ENCODE measurements at places on chromosomes 3 and 15. TPM values are rescaled to one million over a fixed set of nuclear protein-coding genes. Genes with fewer than 3 reads are reported as not detected.

DNA sequence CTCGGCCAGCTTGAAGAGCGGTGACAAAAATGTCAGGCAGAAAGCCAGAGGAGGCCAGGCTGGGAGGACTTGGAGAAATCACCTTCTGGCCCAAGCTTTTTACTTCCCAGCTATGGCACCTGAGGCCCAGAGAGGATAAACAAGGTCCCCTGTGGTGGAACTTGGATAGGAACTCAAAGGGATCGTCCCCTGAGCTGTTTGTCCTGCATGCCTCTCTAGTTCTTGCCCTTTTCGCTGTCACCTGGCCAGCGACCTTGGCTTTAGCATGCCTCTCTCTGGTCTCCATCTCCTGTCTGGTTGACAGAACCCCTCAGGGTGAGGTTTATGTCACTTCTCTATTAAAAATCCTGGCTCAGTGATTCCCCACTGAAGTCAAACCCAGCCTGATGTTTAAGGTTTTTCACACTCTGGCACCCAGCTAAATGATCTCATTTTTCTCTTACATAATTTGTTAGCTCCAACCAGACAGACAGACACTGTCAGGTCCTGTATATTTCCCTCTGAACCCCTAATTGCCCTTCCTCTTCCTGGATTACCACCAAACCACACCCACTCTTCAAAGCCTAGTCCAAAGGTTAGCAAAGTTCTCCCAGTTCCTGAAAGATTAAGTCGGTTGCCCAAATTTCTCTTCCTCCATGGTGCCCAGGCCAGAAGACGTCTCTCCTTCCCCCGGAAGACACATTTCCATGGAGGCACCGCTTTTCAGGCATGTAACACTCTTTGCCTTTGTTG, 169.1 kb downstream of the FAM43A start:
- DNase-seq = no peak
- H3K27ac ChIP-seq = no peak overlapping the region
- no peaks in the 10 kb centered on the region for H3K4me1 ChIP-seq
- no peaks in the 10 kb centered on the region for H3K36me3 ChIP-seq

DNA sequence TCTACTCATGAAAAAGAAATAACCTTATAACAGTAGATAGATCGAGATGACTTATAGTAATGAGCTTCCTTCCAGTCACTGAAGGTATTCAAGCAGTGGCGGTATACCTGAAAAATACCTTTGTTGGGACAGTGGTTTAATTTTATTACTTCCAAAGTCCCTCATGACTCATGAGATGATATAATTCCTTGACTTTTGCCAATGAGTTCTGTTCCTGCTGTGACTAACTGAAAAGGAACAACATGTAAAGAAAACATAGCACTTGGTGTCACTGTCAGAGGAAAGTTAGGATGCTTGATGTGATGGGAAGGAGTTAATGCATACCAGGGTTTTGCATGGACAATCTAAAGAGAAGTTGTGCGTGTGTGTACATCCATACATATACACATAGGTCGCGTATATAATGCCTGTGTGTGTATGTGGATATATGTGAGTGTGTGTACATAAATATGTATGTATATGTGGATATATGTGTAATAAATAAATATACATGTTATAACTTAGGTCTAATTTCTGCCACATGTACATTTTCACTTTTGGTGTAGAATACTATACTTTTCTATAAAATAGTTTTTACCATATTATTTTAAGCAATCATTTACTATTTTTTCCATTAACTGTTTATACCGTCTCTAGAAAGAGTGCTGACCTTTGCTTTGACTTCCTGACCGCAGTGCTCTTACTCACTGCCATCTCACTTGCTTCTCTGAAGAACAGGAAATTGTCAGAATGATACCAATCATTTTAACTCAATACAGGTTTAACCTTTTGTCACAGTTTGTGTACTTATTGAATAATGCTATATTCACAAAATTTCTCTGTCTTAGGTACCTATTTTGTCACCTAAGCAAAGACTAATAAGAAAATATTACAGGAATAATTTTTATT, 12.6 kb upstream of the PAK2 start:
- DNase-seq = no peak
- no peak overlapping the region for H3K27ac ChIP-seq
- no peaks in the 10 kb centered on the region for H3K36me3 ChIP-seq
- H3K4me1 ChIP-seq = no peaks in the 10 kb centered on the region
- no peaks in the 10 kb centered on the region for H3K27me3 ChIP-seq
- no peak overlapping the region for H3K4me3 ChIP-seq

DNA sequence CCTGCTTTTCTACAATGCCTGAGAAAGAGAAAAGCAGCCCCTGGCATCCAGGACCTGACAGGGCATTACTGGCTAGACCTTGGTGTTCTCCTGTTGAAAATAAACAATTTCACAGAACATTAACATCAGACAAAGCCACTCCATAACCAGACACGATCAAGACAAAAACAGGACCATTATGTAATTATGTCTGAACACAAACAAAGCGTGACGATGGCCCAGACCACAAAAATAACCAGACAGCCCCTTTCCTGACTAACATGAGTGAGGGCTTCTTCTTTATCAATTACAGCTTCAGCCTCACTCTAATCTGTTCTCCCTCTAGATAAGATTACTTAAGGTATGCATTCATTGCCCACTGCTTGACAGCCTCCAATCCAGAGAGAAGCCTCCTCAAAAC, 172.7 kb upstream of the LMCD1 start:
- H3K27ac ChIP-seq = no peak overlapping the region
- no peak overlapping the region for H3K4me3 ChIP-seq
- no peaks in the 10 kb centered on the region for H3K4me1 ChIP-seq
- 0 out of 2 replicates have a peak, but pooled peaks cover 3% of the 10 kb centered on the region for H3K36me3 ChIP-seq
- no peaks in the 10 kb centered on the region for H3K27me3 ChIP-seq

The B4GALT4 gene
- 45.3 TPM for total RNA-seq

- H3K27ac ChIP-seq = no peak overlapping the region
- H3K4me3 ChIP-seq = no peak overlapping the region
- H3K36me3 ChIP-seq = 0 out of 2 replicates have a peak, but pooled peaks cover 3% of the 10 kb centered on the region
- H3K27me3 ChIP-seq = no peaks in the 10 kb centered on the region
- DNase-seq = no peak
These were observed 89.4 kb downstream of the FOXB1 start for GRCh38 chr15:60093273-60094067.

DNA sequence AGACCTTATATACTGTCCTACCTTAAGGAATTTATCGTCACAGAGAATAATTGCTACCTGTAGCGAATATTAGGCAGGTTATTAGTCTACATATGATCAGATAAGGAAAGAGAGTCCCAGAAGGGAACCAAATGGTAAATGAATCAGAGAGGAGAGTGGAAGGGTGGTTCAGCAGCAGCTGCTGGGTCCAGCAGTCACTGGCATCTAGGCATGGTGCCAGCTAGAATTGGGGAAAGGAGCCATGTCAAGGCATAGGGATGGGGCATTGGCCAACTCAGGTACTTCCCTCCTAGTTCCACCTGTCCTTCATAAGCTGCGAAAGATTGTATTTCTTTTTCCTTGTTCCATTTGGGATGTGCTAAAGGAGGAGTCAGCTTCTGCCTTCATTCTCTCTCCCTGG, 23.4 kb downstream of the HACD3 start:
- no peaks in the 10 kb centered on the region for H3K27me3 ChIP-seq
- no peak for DNase-seq
- H3K4me3 ChIP-seq = no peak overlapping the region
- peaks cover 12% of the 10 kb centered on the region for H3K36me3 ChIP-seq
- H3K4me1 ChIP-seq = peaks cover 9% of the 10 kb centered on the region
- H3K27ac ChIP-seq = no peak overlapping the region

DNA sequence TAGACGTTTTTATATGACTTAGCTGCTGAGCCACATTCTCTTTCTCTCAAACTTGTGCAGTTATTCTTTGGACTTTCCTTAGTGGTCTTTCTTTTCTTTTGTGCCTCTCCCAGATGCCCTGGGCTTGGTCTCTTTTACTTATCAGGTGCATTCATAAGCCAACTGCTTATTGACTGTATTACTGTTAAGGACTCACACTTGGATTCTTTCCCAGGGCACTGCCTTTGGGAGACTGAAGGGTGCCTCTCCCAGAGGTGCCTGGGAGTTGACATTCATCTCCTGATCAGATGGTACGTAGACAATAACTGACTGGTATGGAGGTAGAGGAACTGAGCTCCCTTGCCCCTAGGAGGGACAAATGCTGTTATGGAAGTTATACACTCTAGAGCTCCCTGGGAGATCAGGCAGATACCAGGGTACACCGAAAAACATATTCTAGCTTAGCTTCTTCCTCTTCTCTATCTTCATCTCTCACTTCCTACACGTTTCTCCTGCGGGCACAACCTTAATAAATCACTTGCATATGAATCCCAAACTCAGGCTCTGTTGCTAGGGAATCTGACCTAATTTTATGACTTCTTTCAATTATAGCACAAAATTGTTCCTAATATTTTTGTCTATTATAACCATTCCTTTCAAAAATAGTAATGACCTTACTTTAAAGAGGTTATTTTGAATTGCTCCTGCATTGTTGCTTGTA, 24.7 kb downstream of the PARP15 start:
- no peak for DNase-seq
- H3K27ac ChIP-seq = no peak overlapping the region
- H3K27me3 ChIP-seq = no peaks in the 10 kb centered on the region
- peaks cover 6% of the 10 kb centered on the region for H3K4me1 ChIP-seq
- H3K36me3 ChIP-seq = no peaks in the 10 kb centered on the region
- H3K4me3 ChIP-seq = no peak overlapping the region

DNA sequence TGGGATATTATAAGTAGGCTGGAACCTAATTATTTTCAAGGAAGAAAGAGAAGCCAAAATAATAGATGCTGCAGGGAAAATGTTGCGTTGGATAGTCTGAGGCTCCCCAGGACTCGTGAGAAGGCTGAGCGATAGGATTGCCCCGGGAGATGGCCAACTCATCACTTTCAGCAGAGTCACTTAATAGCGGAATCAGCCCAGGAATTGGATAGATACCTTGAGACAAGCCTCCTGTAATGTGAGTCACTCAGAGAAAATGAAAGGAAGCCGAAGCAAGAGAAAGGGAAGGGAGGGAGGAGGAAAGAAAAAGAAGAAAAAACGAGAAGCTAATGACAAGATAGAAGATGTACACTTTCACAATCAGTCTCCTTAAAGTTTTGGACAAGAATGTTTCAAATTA, 94.3 kb downstream of the SQOR start:
- no peaks in the 10 kb centered on the region for H3K27me3 ChIP-seq
- no peaks in the 10 kb centered on the region for H3K4me1 ChIP-seq
- DNase-seq = no peak
- no peak overlapping the region for H3K27ac ChIP-seq

- no peaks in the 10 kb centered on the region for H3K27me3 ChIP-seq
- H3K27ac ChIP-seq = no peak overlapping the region
- H3K4me3 ChIP-seq = no peak overlapping the region
- H3K4me1 ChIP-seq = 0 out of 2 replicates have a peak, but pooled peaks cover under 1% of the 10 kb centered on the region
- DNase-seq = peak; percentile 32
These were observed 56.8 kb downstream of the CHDH start for GRCh38 chr3:53789459-53789858.

- H3K27ac ChIP-seq = peak overlapping the region; percentile 70
- peaks cover 95% of the 10 kb centered on the region for H3K4me1 ChIP-seq
- no peaks in the 10 kb centered on the region for H3K36me3 ChIP-seq
- DNase-seq = no peak
- no peaks in the 10 kb centered on the region for H3K27me3 ChIP-seq
- peak overlapping the region; percentile 10 for H3K4me3 ChIP-seq
These were observed 38.6 kb downstream of the IGF1R start for GRCh38 chr15:98686983-98687382.

DNA sequence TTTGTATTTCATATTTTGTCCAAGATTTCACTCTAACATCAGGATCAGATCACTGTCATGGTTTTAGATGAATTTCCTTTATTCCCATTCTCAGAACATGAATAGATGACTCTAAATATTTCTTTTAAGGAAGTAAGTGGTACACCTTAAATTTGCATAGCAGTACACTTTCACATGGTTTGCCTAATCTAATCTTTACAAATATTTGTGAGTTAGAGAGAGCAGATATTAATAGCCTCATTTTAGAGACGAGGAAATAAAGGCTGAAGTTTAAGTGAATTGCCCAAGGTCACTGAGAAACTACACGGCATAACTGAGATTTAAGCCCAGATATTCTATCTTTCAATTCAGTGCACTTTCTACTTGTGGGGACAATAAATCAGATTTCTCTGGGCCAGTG, 14.2 kb downstream of the TERC start:
- no peaks in the 10 kb centered on the region for H3K36me3 ChIP-seq
- no peak overlapping the region for H3K27ac ChIP-seq
- no peak overlapping the region for H3K4me3 ChIP-seq
- no peaks in the 10 kb centered on the region for H3K27me3 ChIP-seq
- H3K4me1 ChIP-seq = no peaks in the 10 kb centered on the region
- no peak for DNase-seq

The KLF15 gene
- 14.0 TPM for total RNA-seq

DNA sequence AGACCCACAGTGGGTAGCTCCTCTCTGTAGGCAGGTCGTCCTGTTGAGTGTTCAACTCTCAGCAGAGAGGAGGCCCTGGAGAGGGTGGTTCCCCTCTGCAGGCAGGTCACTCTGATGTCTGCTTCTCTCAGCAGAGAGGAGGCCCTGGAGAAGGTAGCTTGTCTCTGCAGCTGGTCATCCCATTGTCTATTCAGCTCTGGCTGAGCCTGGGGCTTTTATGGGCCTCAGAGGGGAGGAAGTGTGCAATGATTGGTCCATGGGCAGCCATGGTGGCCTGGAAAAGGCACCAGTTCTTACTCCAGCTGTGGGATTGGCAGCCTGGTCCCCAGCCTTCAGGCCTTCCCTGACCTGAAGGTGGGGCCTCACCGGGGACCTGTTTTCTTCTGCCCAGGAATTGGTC, 52.9 kb downstream of the PPCDC start:
- H3K4me1 ChIP-seq = no peaks in the 10 kb centered on the region
- H3K4me3 ChIP-seq = no peak overlapping the region
- no peak for DNase-seq
- H3K27me3 ChIP-seq = no peaks in the 10 kb centered on the region

DNA sequence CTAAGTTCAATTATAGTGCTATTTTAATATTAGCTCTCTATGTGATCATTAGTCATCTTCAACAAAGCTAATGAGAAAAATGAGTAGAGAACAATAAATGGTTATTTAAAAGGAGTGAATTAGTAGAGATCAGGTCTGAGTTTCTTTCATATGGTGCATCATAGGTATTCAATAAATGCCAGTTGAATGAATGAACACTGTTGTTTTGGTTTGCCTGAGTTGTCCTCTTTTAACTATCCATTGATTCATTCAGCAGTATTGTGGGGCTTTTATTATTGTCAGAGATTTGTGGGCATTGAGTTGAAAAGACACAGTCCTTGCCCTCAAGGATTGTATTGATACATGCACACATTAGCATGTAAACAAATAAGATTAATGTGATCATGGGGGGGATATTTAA, 88.2 kb downstream of the AGBL1 start:
- no peaks in the 10 kb centered on the region for H3K27me3 ChIP-seq
- no peak for DNase-seq
- H3K36me3 ChIP-seq = no peaks in the 10 kb centered on the region
- no peak overlapping the region for H3K4me3 ChIP-seq

The UBAP1L gene
- total RNA-seq = 1.4 TPM

DNA sequence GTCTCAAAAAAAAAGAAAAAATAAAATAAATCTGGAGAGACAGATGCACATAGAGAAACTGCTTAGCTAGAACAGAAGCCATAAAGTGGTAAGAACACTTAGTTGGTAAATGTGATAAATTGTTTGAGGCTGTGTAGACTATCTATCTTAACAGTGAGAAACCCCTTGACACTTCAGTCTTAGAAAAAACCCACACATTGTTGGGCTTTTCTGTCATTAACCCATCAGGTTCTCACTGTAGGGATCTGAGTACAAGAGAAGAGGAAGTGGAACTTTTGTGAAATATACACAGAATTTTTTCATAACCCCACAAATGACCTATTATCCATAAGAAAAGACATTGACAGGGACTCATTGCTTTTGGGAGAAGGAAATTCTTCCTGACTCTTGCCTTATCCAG, 24.4 kb downstream of the TP63 start:
- H3K27ac ChIP-seq = no peak overlapping the region
- no peak for DNase-seq
- no peaks in the 10 kb centered on the region for H3K4me1 ChIP-seq
- H3K27me3 ChIP-seq = no peaks in the 10 kb centered on the region

Data from GM23338 (cell line).